ENCODE measurements at places on chromosomes 2 and 18.

GRCh38 chr2:15640261-15640711 lies 48.6 kb downstream of the DDX1 start:
- DNase-seq: peak; percentile 70

DNA sequence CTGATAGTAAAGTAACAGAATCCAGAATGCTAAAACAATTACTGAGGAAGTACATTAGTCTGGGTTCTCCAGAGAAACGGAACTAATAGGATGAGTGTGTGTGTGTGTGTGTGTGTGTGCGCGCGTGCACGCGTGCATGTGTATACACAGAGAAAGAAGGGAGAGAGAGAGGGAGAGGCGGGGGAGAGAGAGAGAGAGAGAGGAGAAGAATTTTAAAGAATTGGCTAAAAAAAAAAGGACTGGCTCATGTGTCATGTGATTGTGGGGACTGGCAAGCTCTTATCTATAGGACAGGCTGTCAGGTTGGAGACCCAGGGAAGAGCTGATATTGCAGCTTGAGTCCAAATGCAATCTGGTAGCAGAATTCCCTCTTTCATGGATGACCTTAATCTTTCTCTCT lies 976.2 kb upstream of the CDH2 start:
- DNase-seq: no peak

- DNase-seq: no peak
Observed at GRCh38 chr2:233654501-233654900, 17.2 kb upstream of the UGT1A9 start.

GRCh38 chr2:157572725-157573124 lies 55.9 kb downstream of the ACVR1C start:
- no peak for DNase-seq

GRCh38 chr18:40672590-40672989 lies 1282.4 kb upstream of the PIK3C3 start:
- DNase-seq: no peak

DNA sequence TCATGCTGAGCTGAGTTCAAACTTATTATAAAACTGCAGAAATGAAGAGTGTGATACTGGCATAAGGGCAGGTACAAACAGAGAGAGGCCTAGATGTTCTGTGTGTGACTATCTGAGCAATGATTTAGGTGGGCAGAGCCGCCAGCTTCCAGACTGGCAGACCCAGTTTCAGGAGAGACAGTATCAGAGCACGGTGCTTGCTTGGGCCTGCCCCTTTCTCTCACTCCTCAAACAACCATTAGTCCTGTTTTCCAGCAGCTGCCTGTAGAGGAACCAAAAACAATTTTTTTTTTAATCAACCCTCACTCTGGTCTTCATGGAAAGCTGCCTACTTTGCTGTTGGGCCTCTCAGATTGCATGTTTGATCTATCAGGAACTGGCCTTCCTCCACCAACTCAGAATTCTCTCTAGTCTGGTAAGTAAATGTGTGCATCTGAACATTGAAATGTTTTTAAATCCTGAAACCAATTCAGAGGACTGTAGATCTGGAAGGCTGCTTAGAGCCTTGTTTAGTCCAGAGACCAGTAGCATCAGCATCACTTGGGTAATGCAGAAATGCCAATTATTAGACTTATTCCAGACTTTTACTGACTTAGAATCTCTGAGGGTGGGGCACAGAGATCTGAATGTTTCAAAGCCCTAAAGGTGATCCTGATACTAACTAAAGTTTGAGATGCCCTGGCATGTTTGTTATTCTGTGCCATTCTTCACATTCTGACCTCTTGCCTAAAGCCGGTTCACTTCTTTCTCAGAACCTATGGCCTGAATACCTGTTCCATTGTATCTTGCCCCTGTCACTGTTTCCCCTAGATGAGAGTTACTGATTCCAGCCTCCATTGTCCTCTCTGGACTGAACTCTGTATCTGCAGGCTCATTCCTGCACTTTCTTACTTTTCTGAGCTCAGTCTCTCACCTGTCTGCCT lies 24.8 kb upstream of the CRIM1 start:
- no peak for DNase-seq

GRCh38 chr2:27765621-27766286 lies 5.8 kb upstream of the MRPL33 start:
- DNase-seq: peak; percentile 87

Data from kidney epithelial cell (primary cell).